RWPE2 (cell line): ENCODE measurements at places on chromosomes 7 and 10.

- no peak for DNase-seq
These were observed 71.2 kb downstream of the SUGCT start for GRCh38 chr7:40205992-40206391.

GRCh38 chr10:71836596-71836974 lies 14.5 kb downstream of the PSAP start:
- no peak for DNase-seq

- DNase-seq: no peak
These were observed 225.1 kb downstream of the GATA3 start for GRCh38 chr10:8279598-8279997.

DNA sequence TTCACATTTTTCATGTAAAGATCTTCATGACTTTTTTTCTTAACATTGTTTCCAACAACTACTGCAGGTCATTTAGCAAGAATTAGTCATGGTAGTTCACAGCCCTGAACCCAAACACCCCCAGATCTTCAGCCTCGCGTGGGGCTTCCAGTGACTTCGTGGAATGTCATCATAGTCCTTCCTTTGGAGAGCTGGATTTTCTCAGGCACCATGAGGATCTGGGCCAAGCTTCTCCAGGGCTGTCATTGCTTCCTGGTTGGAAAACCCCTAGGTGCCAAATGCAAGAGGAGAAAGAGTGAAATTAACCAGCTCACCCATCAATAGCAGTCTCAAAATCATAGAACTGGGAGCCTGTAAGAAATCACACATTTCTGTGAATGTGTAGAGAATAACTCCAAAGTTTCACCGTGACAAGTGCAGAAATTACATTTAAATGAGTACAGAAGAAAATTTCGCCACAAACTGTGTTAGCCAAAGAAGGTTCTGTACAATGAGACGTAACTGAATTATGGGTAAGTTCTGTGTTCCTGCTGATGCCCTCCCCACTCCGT lies 175.4 kb downstream of the CELF2 start:
- no peak for DNase-seq

DNA sequence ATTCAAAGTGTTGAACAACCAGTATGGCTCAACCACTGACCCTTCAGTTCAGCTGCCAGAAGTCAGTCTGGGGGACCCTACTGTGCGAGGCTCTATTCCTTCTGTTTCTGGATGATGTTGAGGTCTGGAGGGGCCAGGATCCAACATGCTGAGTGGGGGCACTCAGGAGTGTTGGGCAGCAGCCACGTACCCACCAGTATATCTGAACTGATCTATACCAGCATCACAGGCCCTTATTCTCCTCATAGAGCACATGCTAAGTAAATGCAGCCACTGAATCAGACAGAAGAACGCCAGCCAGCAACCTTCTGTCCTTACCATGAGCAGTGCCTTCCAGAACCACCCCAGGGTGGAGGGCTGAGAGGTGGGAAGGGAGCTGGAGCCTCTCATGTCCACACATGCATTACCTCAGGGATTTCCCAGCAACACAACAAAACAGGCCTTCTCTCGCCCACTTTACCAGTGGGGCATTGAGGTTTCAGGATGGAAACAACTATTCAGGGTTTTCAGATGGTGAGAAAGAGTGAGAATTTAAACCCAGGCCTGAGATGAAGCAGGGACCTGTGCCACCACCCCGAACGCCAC lies 6.8 kb upstream of the MSMB start:
- DNase-seq: no peak

DNA sequence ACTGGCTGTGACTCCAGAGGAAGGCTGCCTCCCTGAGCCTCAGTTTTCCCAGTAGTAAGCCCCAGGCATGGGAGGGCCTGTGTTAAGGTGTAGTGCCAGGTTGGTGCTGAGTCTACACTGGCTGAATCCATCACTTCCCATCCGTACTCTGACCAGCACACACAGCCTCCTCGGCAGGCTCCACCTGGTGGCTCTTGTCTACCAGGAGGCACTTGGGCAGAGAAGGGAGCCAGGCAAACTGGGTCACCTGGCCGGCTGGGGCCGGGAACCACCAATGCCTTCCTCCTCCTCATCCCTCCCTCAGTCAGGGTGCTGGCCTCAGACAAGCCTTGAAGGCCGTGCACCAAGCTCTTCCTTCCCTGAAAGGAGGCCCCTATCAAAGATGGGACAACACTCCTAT lies 75.7 kb downstream of the CHST15 start:
- DNase-seq: no peak

DNA sequence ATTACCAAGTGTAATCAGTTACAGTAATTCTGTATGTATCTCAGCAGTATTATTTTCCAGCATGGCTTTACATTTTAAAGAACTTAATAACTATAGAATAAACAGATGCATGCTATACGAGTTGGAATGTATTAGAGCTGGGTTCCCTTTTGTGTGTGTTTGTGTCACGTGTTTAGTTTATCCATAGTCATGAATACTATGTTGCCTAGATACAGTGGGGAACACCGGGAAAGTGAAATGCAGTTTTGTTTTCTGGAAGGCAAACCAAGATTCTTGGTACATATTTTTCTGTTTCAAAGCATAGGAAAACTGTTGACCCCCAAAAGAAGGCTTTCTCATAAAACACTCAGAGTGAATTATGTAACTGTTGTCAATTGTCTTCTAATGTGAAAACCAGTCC lies 119.0 kb downstream of the FANK1 start:
- DNase-seq: no peak

- no peak for DNase-seq
These were observed 123.5 kb upstream of the FRMD4A start for GRCh38 chr10:14454206-14454605.
